ENCODE measurements at places on chromosomes 7 and 10.

DNA sequence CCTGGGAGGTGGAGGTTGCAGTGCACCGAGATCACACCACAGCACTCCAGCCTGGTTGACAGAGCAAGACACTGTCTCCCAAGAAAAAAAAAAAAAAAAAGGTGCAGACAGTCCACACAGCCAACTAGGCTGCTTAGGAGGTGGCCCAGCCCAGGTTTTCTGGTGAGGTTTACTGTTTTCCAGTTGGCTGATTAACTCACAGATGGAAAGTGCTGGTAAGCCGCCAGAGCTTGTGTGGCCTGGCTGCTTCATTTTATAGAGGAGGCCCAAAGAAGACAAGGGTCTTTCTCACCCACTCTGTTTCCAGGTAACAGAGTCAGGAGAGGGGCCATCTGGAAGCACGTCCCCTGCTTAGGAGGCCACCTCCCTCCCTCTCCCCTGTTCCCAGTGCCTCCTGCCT is 6.2 kb downstream of the RHBDD2 start:
- no peak for DNase-seq

GRCh38 chr7:142855114-142855743 is 353 bp downstream of the EPHB6 start:
- no peak for DNase-seq

DNA sequence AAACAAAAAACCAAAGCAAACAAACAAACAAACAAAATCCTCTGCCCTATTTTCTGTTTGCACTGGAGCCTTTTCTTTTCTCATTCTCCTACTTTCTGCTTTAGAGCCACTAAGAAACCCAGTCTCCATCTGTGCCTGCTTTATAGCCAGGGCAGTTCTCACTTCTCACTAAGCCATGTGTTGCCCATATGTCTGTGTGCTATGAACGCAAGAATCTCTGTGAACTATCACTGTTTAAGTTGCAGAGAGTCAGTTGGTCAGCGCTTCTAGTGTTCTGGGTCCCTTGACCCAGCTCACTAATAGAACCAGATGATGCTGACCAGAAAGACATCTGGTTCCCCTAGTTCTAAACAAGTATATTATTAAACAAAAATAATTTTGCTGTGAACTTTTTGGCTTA is 81.4 kb downstream of the FAM185A start:
- no peak for DNase-seq

DNA sequence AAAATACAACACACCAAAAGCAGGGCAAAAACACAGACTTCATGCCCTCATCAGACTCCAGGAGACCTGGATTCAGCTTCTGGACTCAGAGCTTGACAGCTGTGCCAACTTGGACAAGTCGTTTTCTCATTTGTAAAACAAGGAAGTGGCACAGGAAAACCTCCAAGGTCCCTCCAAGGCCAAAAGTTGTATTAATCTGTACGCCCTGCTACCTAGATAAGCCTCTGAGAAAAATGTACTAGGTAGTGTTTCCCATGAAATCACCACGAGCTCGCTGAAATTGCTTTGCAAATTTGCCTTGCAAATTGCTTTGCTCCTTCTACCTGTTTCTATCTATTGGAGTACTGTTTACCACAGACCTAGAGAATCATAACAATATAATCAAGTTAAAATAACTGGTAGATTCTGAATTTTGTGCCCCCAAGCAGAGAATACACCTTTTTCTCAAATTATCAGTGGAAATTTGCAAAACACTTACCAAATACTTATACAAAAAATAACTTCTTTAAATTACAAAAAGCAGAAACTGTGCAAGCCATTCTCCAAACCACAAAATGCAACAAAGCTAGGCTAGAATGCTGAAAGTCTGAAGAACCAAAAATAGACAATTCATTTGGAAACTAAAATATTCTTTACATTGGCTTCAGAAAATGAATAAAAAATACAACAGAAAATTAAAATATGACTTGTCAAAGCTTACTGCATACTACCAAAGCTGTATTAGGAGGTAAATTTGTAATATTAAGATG is 158.1 kb upstream of the CHST15 start:
- no peak for DNase-seq

DNA sequence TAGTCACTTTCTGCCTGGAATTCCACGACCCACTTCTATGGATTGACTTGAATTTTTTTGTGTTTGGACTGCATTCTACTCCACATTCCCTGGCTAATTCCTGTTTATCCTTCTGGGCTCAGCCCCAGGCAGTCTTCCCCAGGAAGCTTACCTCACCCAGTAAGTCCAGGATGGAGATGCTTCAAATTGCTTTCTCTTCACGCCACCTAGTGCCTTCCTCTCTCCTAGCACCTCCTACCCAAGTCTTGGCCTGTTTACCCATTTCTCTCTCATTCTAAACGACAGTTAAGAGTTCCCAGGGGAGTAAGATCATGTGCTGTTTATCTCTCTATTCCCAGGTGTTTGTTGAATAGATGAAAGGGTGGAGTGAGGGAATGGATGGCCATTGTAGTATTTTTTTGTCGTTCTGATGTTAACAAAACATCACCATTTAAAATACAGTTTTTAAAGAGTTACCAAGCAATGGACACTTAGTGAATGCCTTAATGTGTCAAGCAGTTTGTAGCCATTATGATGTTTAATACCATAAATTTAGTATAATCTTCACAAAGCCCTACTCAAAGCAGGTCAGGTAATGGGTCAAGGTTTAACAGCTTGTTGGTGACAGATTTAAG is 45.5 kb upstream of the TARP start:
- no peak for DNase-seq

DNA sequence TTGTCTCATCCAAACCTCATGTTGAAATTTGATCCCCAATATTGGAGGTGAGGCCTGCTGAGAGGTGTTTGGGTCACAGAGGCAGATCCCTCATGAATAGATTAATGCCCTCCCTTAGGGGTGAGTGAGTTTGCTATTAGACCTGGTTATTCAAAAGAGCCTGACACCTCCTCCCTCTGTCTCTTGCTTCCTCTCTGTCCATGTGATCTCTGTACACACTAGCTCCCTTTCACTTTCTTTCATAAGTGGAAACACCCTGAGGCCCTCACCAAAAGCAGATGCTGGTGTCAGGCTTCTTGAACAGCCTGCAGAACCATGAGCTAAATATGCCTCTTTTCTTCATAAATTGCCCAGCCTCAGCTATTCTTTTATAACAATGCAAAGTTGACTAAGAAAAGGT is 447.1 kb downstream of the MDFIC start:
- DNase-seq: no peak

DNA sequence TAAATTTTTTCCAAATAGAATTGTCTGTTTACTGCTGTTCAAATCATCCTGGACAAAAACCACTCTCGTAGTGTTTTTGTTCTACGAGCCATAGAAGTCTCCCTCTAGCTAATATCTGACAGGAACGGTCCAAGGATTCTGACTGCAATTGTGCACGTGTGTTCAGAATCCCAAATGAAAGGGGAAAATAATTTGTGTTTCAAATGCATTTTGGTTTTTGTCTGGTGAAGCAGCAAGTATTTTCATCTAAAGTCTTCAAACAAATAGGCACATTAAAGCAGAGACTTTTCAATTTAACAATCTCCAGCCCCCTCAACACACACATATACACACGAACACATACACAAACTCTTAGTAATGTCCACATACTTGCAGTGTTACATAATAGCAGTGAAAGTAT is 475 bp downstream of the NEUROD6 start:
- DNase-seq: no peak

- DNase-seq: no peak
Observed at GRCh38 chr7:110983822-110984456, 107.0 kb upstream of the LRRN3 start.

DNA sequence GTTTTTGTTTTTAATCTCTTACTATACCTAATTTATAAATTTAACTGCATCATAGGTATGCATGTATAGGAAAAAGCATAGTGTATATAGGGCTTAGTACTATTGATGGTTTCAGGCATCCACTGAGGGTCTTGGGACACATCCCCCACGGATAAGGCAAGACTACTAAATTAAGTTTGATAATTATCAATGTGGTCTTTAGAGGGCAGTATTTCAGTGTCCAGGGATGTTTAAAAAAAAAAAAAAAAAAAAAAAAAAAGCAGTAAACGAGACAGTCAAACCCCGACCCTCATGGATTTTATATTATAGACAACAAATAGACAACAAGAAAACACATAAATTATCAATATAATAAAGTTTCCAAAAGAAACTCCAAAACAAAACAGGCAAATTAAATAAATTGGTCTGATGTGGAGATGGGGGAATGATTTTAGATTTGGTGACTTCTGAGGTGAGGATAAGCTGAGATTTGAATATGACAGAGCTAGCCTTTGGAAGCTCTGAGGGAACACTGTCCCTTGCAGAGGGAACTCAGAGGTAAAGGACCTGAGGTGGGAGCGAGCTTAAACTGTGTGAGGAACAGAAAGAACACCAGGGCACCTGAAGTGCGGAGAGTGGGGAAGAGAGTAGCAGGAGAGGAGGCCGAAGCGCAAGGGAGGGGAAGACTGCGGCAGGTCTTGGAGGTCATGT is 14.8 kb downstream of the ACSM6 start:
- DNase-seq: no peak

GRCh38 chr10:66862687-66863258 is 63.1 kb upstream of the LRRTM3 start:
- no peak for DNase-seq

DNA sequence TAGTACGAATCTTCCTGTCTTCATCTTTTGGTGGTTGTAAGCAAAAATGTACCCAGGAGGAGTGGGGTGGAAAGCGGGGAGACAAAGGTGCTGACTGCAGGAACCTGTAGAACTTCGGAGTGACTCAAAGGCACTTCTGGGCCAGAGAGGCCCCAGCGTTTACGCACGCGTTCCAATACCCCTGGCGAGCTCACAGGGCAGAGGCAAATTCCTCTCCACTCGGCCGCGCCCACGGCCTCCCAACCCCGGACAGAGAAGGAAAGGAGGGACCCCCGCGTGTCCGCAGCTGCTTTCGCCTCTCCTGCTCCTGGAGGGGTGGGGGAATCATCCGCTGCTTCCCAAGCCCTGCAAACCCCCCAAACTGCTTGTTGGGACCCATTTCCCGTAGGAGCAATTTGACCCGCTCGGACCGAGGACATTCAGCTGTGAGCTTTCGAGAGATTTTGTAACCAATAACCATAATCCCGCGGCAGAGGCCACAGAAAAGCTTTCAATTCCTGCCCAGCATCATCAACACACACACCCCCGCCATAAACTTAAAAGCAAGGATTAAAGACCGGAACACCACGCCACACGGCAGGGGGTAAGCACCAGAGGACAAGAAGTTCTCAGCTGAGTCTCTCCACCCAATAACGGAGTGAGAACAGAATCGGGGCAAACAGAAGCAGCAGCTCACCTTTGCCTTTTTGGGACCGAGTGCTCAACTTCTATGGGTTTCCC is 2.3 kb downstream of the IGF2BP3 start:
- DNase-seq: peak; percentile 35

GRCh38 chr7:81819861-81820260 is 50.0 kb upstream of the HGF start:
- DNase-seq: no peak

- DNase-seq: no peak
Observed at GRCh38 chr7:156089222-156089621, 277.0 kb upstream of the SHH start.

DNA sequence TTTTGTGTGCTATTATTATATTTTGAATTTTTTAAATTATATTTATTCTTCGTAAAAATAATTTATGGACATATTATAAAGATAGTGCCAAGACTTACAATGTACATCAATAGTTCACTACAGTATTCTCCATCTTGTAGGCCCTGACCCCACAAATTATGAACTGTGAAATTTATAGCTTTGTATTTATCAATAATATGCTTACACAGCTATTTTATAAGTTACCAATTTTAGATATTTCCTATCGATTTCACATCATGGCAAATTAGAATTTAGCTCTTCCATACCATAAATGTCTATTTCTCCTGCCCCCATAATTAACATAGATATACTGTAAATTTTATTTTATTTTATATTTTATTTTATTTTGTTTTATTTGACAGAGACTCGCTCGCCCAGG is 34.4 kb upstream of the GNAI1 start:
- DNase-seq: no peak

- DNase-seq: no peak
Observed at GRCh38 chr10:122853665-122854313, 8.1 kb upstream of the CUZD1 start.

GRCh38 chr10:62870866-62871265 is 54.7 kb upstream of the EGR2 start:
- peak; percentile 57 for DNase-seq

DNA sequence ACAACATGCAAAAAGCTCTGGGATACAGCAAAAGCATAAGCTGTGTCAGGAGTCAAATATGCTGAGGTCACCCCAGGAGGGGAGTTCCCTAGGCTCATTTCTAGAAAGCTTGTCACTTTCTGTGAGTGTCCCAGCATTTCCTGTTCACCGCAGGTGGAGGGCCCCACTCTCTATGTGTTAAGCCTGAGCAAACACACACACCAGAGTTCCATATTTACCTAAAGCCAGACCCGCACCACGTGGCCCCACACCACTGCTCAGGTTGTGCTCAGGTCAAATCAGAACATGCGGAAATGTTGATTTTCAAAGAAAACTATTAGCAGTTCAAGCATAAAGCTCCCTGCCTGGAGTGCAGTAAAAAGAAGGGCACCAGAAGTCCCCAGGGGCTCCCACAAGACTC is 259.6 kb upstream of the PPP2R2D start:
- peak; percentile 30 for DNase-seq

- no peak for DNase-seq
Observed at GRCh38 chr7:135843214-135843613, 94.6 kb upstream of the FAM180A start.

- DNase-seq: no peak
Observed at GRCh38 chr7:29993140-29993539, 3.5 kb upstream of the SCRN1 start.

DNA sequence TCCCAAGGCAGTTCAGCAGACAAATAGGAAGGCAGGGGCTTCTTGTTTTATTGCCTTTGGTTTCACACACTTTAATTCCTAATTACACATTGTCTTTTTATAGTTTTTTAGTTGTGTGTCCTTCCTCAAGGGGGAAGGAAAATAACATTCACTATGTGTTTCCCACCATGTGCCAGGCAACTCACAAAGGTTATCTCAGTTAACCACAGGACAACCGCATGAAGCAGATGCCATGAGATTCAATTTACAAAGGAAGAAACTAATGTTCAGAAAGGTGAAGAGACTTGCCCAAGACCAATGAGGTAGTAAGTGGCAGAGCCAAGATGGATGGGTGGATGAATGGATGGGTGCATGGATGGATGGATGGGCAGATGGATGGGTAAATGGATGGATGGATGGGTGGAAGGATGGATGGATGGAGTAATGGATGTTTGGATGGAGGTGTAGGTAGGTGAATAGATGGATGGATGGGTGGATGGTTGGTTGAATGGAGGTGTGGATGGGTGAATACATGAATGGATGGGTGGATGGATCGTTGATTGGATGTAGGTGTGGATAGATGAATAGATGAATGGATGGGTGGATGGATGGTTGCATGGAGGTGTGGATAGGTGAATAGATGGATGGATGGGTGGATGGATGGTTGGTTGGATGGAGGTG is 77.9 kb downstream of the ARHGAP22 start:
- DNase-seq: no peak

GRCh38 chr7:18655506-18655905 is 160.0 kb downstream of the HDAC9 start:
- no peak for DNase-seq
